ENCODE measurements at places on chromosomes 4 and X.

GRCh38 chr4:39237179-39237578 is 54.9 kb downstream of the WDR19 start:
- no peak for DNase-seq

- DNase-seq = no peak
These were observed 528.7 kb downstream of the TMA16 start for GRCh38 chr4:164023214-164023613.

DNA sequence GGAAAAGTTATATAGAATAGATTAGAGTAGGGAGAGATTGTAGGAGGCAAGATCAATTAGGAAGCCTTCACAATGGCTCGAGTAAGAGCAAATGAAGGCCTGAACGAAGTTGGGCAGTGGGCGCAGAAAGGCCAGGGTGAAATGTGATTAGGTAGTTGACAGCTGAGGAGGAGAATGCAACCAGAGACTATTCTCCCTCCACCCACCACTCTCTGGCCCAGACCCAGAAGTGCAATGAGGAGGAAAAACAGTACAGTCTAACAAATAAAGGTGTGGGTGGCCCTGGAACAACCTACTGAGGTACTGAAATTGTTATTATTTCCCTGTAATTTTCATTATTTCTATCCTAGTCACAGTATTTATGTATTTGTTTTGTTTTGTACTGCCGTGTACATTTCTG is 176.7 kb downstream of the SLC39A8 start:
- no peak for DNase-seq

DNA sequence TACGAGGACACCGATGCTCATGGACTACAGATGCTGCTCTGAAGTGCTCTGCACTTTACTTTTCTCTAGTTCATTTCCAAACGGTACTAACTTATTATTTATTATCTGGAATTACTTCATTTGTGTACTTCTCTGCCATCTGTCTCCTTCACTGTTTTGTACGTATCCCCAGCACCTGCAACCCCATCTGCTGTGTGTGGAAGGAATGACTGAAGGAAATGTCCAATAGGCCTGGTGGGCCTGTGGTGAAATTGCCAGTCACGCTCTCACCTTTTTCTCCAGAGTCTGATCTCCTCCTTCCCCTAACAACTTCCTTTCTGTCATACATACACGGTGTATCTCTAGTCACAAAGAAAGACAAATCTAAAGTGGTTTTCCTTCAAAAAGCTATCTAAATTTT is 12.9 kb downstream of the TMEM154 start:
- no peak for DNase-seq

DNA sequence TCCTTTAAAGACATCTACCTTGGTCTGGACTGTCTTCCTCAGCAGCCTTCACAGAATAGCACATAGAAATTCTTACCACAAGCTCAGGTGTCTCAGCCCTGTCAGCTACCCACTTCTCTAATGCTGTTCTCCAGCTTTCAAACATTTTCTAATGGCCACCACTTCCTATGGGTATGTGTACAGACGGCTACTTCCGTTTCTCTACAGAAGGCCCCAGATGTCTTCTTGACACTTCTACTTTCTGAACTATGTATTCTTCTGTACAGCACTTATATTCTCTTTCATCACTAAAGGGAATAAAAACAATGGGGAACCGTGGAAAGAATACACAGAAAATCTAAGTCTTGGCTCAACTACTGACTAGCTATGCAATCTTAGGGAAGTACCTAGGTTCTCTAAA is 13.3 kb downstream of the OPHN1 start:
- no peak for DNase-seq

- DNase-seq = no peak
These were observed 236.7 kb downstream of the FAT4 start for GRCh38 chr4:125551466-125551865.

- no peak for DNase-seq
These were observed 52.8 kb upstream of the RBM47 start for GRCh38 chr4:40682290-40683101.

- DNase-seq = no peak
These were observed 57.3 kb upstream of the ENPEP start for GRCh38 chr4:110418641-110419040.

GRCh38 chr4:185566972-185567371 is 31.7 kb upstream of the PDLIM3 start:
- peak; percentile 62 for DNase-seq

Measured in muscle of arm (tissue), 14 donors.